CD4-positive, alpha-beta T cell treated with Interleukin-17A for 1 hour (primary cell): ENCODE measurements at places on chromosomes 3 and 15.

GRCh38 chr3:71510510-71510909 is 73.0 kb downstream of the FOXP1 start:
- no peak for DNase-seq

- DNase-seq = no peak
Measured at GRCh38 chr3:190644766-190645165, 130.9 kb downstream of the IL1RAP start.

- DNase-seq = peak; percentile 82
Measured at GRCh38 chr3:71064291-71064955, 519.1 kb downstream of the FOXP1 start.

- DNase-seq = no peak
Measured at GRCh38 chr3:25588441-25589103, 76.1 kb downstream of the TOP2B start.

DNA sequence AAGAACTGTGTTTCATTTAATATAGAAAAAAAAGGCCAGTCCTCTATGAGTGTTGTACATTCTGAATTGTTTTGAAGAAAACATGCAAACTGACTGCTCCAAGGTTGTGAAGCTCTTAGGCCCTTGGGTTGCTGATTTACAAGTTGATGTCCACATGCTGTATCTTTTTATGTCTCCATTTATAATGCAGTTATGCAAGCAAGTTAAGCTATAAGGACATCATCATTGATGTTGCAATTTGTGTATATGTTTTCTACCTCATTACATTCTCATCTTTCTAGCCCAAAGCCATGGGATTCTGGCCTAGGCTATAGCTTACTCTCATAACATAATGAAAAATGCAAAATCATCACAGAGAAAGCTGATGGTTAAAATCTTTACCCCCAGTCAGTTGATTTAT is 245.7 kb upstream of the AGTR1 start:
- DNase-seq = no peak

GRCh38 chr15:40328176-40328575 is 4.7 kb downstream of the INAFM2 start:
- no peak for DNase-seq

DNA sequence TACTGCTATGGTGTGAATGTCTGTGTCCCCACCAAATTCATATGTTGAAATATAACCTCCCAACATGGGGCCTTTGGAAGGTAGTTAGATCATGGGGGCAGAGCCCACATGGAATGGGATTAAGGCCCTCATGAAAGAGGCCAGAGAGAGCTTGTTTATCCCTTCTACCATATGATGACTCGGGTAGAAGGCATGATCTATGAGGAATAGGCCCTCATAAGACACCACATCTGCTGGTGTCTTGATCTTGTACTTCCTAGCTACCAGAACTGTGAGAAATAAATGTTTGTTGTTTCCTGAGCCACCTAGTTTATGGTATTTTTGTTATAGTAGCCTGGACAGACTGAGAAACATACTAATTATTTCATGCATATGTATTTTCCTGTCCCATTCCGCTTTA is 51.9 kb downstream of the WWTR1 start:
- DNase-seq = no peak

- no peak for DNase-seq
Measured at GRCh38 chr3:4008205-4008604, 209.0 kb downstream of the LRRN1 start.

DNA sequence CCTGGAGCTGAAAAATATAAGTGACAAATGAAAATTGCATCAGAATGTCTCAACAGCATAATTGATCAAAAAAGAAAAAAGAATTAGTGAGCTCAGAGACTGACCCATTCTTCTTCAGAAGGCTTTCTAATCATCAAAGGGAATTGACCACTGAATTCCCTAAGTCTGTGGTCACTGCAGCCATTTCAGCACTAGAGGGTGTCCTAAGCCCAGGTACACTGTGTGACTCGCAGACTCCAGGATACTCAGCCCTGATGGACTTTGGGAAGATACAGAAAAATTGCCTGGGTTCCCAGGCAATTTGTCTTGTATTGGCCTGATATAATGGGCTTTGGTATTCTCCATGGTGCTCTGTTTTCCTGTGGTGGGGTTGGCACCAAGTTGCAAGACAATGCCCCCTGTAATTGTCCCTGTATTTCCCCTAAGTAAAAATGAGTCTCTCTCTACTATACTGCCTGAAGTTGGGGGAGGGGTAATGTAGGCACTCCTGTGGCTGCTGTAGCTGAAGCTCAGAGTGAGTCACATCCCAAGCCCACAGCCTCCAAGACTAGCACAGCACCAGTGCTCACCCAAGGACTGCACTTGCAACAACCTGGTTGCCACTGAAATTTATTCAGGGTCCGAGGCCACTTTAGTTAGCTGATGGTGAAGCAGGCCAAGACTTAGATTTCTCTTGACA is 256.0 kb upstream of the STAC start:
- no peak for DNase-seq

DNA sequence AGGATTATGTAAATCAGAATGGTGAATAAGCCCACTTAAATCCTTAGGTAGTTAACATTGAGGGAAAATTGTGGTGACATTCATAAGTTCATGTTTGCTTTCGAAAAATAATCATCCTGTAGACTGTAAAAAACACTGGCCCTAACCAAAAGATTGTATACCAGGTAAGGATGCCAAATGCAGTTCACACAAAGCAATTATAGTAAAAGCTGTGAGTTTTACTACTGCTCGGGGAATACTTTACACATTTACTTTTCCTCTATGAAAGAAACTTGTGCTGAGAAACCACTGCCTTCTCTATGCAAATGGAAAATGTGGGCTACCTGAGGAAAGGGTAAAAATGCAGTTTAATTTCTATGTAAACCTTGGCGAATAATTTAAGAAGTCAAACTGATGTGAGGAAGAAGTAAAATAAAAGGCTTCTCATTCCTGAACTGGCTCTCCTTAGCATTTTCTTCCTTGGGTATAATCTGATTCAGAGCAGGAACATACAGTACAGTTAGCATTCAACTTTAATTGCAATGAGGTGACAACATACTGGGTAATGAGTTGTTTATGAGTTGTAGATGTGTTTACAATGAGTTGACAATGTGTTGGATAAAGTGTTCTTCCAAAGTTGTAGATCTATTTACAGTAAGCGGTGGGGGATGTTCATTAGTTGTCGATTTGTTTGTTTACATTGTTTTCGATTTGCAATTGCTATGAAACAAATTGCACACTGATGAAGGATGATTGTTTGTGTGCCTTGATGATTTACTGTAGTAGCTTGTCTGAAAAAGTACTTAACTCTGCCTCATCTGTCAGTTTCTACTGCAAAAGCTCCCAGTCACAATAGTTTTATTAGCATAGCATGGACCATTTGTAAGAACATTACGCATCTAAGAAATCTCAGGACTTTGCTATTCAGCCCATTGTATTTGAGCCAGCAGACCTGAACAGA is 453.0 kb upstream of the DPH6 start:
- no peak for DNase-seq

GRCh38 chr15:48636511-48636910 is 9.0 kb downstream of the FBN1 start:
- no peak for DNase-seq

DNA sequence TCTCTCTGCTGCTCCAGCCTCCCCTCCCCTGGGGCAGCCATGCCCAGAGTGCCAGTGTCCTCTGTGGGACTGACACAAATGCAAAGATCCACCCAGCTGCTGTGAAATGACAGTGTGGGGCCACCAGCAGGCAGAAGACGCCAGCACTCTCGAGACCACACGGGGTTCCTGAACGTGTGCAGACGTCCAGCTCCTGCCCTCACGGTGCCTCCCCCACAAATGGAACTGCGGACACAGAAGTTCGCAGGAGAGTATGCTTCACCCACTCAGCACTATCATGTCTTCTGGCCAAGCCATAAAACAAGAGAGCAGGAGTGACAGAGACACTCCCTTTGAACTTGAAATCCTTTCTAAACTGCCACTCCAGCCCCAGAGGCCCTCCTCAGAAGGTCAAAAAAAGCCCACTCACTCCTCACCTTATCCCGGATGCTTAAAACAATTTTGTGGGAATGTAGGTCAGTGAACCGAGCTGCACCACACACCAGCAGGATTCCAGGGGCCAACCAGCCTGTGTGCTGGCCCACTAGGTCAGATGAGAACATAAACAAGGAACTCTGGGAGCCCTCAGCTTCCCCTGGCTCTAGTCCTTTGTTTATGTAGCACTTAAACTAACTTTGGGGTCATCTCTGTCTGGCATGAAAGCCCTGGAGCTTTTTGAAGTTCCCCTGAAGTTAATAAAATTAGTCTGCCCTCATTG is 112.6 kb downstream of the DNAJB8 start:
- no peak for DNase-seq

- no peak for DNase-seq
Measured at GRCh38 chr15:74243431-74243830, 7.3 kb downstream of the CCDC33 start.

DNA sequence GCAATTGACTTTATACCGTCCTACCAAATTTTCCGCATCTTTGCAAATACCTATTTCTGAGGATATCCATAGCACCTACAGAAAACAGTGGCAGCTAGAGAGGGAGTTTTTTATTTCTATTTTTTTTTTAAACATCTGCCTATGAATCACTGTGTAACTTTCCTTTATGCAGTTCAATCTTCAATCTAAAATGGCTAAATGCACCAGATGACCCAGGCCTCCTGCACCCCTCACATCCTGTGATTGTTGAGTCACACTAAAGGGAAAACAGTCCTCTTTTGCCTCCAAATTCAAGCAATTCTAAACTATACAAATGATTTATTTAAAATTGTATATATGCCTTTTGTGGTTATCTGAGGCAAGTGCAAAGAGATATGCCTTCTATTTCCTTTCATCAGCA is 20.1 kb upstream of the BCL6 start:
- no peak for DNase-seq

DNA sequence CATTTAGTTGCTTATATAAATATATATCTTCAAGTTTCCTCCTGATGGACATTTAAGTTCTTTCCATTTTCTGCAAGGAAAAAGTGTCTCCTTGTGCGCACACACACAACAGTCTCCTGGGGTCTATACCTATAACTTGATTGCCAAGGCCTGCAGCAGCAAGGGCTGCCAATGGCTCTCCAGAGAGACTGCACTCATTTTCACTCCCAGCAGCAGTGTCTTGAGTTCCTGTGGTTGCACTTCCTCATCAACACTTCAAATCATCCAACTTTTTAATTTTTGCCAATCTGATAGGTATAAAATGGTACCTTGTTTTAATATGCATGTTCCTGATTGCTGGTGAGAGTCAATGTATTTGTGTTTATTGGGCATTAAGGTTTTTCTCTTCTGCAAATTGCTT is 23.1 kb downstream of the TNFAIP8L3 start:
- no peak for DNase-seq

DNA sequence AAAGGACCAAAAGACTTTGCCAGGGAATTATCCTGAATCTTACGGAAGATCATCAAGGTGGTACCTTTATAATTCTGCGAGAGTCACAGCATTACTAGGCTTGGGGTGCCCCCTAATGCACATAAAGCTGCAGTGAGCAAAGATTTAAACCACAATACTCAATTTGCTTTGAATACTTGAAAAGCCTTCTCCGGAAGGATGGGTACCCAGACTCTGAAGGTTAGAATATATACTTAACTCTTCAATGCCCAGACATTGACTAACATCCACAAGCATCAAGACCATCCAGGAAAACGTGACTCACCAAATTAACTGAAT is 117.8 kb upstream of the KCNH8 start:
- no peak for DNase-seq

DNA sequence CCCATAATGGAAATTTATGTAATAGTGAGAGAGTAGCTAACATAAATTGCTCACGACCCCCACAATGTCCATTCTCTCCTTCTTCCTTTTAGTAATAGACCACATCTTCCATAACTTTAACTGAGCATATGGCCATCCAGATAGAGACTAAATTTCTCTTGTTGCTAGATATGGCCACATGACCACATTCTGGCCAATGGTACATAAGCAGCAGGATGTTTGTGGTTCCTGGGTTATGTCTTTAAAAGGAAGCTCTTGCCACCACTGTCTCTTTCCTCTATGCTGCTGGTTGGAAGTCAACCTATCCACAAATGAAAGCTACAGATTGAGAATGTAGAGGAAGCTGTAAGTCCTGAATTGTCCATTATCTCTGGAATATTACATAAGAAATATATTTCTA is 59.7 kb upstream of the NPHP3 start:
- DNase-seq = no peak

GRCh38 chr3:72630327-72630968 is 217.8 kb downstream of the SHQ1 start:
- no peak for DNase-seq

DNA sequence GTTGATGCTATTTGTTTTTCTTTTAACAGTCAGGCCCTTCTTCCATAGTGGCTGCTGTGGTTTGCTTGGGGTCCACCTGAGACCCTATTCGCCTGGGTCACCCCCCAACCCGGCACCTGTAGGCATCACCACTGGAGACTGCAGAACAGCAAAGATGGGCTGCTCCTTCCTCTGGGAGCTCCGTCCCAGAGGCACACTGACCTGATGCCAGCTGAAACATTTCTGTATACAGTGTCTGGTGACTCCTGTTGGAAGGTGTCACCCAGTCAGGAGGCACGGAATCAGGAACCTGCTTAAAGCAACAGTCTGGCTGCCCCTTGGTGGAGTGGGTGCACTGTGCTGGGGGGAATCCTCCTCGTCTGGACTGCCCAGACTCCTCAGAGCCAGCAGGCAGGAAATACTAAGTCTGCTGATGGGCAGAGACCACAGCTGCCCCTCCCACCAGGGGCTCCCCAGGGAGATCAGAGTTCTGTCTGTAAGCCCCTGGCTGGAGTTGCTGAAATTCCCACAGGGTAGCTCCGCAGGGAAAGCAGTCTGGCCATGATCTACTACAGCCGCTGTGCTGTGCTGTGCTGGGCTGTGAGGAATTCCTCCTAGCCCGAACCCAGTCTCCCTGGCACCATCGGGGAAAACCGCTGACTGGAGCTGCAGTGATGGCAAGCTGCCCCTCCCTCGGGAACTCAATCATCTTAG is 248.2 kb downstream of the TBC1D5 start:
- DNase-seq = no peak

DNA sequence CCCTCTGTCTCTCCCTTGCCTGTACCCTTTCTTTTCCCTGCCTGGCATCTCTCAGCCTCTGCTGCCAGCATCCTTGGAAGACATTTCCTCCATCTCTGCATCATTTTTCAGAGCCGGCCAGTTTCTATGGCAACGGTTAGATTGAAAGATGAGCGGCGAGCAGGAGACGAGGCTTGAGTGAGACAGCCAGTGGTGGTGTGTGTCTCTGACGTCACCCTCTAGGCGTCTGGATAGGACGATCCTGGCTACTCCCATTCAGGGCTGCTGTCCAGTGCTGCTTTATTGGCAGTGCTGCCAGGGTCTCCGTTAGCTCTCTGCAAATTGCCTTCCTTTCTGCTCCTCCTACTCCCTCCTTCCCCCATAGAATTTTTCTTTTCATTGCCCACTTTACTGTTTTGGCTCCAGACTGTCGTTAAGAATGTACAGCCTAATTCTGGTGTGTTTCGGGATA is 57.9 kb downstream of the TRAK1 start:
- DNase-seq = no peak
